Activated CD4-positive, CD25-positive, alpha-beta regulatory T cell (primary cell): ENCODE measurements at places on chromosomes 6 and 20.

DNA sequence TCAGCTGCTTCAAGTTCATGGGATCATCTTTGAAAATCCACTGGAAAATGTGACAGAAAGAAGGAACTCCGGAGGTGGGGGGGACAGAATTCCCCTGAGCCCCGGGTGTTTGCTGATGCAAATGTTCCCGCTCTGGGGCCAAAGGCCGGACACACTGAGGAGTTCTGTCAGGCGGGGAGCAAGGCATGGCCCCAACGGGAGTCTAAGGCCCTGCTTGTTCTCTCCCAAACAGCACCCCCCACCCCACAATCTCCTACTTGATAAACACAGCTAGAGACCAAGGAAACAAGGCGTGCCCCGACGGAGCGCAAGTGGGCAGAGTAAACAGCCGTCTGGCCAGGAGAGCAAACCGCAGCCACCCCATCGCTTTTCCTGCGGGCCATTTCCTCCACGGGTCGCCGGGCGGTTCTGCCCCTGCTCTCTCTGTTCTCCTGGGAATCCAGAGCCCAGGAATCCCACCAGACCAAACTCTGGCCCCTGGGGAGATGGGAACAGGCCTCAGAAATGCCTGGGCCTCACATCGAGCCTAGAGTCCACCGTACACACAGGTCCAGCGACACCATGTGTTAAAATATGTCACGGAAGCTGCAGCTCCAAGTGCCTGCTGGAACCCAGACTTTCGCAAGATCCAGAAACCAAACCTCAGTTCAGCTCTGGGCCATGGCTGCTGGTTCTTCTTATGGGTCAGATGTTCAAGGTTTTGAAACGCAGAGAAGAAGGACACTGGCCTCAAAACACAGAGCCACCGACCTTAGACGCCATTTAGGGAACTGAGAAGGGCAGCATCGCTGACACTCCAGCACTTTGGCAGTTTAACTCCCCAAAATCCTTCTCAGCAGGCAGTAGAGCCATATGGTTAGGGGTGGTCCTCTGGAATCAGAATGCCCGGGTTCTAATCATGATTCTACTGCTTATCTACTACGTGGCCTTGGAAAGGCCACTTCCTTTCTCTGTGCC lies 104.2 kb downstream of the PREX1 start:
- DNase-seq = no peak

GRCh38 chr20:35007413-35007812 lies 51.7 kb downstream of the MYH7B start:
- DNase-seq = no peak

- no peak for DNase-seq
Measured at GRCh38 chr6:131083687-131084086, 20.6 kb upstream of the EPB41L2 start.

DNA sequence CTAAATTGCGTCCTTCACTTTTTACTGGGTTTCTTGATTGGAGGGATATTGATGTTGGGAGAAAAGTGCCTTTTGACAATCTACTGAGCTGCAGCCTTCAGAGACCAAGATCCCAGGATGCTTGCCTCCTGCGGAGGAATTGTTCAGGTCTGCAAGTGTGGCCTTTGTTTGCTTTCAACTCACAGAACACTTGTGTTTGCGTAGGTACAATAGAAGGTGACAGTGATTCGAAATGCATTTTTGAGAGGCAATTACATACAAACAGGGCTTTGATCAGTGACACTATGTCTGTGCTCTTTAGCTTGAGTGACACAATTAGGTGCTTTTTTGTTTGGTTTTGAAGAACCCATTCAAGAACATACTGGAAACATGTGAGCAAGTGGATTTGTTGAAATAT lies 600.6 kb downstream of the QKI start:
- DNase-seq = no peak
